ENCODE measurements at places on chromosomes 1 and 21. TPM values are rescaled to one million over a fixed set of nuclear protein-coding genes. Genes with fewer than 3 reads are reported as not detected.

The FCAMR gene
- total RNA-seq: not detected

The HES2 gene
- total RNA-seq: 13.4 TPM

- no peaks in the 10 kb centered on the region for H3K36me3 ChIP-seq
- no peaks in the 10 kb centered on the region for H3K4me1 ChIP-seq
- no peaks in the 10 kb centered on the region for H3K27me3 ChIP-seq
- H3K4me3 ChIP-seq: peak within 1 kb of the TSS; percentile 61
Observed at GRCh38 chr1:33256471-33257206, at the start of gene ZNF362. TSS of gene ZNF362 (plus strand) at chr1:33256492. CDS start at chr1:33270575, 14,083 bp downstream.

GRCh38 chr1:174584071-174584470, 136.3 kb downstream of the GPR52 start:
- H3K4me3 ChIP-seq: no peak overlapping the region
- DNase-seq: no peak
- H3K36me3 ChIP-seq: no peaks in the 10 kb centered on the region
- no peaks in the 10 kb centered on the region for H3K4me1 ChIP-seq
- H3K27me3 ChIP-seq: no peaks in the 10 kb centered on the region

- no peaks in the 10 kb centered on the region for H3K27me3 ChIP-seq
- H3K36me3 ChIP-seq: no peaks in the 10 kb centered on the region
- DNase-seq: no peak
- no peak overlapping the region for H3K27ac ChIP-seq
Observed at GRCh38 chr1:200558866-200559459, 61.6 kb downstream of the KIF14 start.

- H3K27me3 ChIP-seq: no peaks in the 10 kb centered on the region
- no peaks in the 10 kb centered on the region for H3K36me3 ChIP-seq
- DNase-seq: no peak
- no peak overlapping the region for H3K4me3 ChIP-seq
- no peak overlapping the region for H3K27ac ChIP-seq
- no peaks in the 10 kb centered on the region for H3K4me1 ChIP-seq
Observed at GRCh38 chr1:192654591-192655251, 18.8 kb downstream of the RGS13 start.

DNA sequence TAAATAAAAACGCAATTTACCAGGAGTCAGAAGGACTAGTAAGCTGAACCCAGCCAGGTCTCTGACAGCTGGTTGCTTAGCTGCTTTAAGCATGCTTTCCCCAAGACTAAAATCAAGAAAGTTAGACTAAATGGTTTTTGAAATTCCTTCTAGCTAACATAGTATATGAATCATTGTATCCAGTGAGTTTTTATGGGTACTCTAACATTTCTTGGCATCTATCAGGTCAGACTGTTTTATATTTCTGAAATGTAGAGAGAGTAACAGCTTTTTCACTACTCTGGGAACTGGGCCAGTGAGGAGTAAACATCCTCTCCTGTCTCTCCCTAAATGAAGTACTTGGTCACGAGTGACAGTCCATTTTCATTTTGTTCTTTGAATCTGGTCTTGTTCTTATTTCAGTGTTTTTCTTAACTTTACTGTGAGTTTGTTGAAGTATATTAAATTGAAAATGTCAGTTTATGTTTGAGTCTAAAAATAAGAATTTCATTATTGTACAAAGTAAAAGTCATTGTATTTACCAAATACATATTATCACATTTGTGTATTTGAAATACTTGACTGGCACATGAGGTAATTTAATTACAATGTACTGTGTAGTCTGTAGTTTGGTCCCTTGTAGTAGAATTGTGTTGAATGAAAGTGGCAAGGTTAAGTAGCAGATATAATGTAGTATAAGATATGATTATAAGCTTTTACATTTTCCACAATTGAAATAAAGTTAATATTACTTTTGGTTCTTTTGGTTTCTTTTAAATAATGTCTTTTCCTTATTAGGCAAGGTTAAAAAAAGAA, 47.6 kb downstream of the PKN2 start:
- H3K27ac ChIP-seq: peak overlapping the region; percentile 48
- no peak overlapping the region for H3K4me3 ChIP-seq
- no peaks in the 10 kb centered on the region for H3K27me3 ChIP-seq
- DNase-seq: peak; percentile 60
- H3K36me3 ChIP-seq: no peaks in the 10 kb centered on the region

GRCh38 chr1:156746728-156747631, 4.5 kb downstream of the HDGF start:
- peak; percentile 84 for DNase-seq
- H3K4me3 ChIP-seq: peak overlapping the region; percentile 99
- peak overlapping the region; percentile 96 for H3K27ac ChIP-seq
- H3K36me3 ChIP-seq: peaks cover 4% of the 10 kb centered on the region
- no peaks in the 10 kb centered on the region for H3K27me3 ChIP-seq
